Left lung (tissue), 14 donors: ENCODE measurements at places on chromosomes 1 and 21. TPM values are rescaled to one million over a fixed set of nuclear protein-coding genes. Genes with fewer than 3 reads are reported as not detected.

DNA sequence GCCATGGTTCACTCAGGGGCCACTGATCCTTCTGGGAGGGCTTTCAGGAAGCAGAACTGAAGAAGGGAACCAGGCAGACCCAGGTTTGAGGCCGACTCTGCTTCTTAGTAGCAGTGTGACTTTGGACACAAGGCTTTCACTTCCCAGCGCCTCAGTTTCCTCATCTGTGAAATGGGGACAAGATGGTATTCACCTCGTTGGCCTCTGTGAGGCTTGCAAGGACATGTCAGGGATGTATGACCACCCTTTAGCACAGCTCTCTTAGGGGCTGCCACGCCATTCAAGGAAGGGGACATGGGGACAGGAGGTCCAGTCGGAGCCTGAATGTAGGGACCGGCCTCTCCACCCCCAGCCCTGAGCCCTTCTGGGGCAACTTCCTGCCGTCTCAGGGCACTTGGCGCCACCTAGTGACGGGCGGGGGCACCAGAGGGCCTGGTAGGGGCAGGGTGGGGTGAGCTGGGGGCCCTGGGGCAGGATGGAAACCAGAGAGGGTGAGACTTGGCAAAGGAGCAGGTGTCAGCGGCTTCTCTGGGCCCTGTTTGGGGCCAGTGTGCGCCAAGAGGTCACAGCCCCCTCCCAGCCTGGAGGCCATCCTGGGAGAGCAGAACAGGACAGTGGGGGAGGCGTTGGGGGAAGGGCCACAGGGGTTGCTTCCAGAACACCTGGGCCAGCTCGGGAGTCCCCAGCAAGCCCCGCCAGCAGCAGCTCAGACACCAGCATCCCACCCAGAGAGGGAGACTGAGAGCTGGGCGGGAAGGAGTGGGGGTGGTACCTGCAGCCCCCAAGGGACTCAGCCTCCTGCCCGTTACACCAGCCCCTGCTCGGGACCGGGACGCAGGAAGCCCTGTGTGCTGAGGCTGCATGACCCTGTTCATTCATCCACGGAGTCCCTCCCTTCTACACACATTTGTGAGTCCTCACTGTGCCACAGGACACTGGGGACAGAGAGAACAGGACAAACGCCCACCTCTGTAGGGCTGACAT lies 102.5 kb upstream of the TARDBP start:
- no peak for DNase-seq

DNA sequence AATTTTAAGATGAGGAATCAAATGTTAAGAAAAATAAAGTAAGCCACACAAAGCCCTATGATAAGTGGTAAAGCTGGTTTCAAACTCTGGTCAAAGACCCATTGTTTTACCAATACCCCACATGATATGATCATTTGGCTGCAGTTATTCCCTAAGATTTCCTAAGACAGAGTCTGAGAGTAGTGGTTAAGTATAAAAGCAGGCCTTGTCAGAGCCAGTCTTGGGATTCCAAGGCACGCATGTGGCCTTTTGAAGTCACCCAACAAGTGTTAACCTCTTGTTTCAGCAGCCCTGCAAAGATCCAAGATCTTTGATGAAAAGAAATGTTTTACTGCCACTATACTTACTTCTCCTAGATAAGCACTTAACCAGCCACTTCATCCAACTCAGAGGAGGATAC lies 159.2 kb downstream of the SIPA1L2 start:
- no peak for DNase-seq

- DNase-seq = no peak
Measured at GRCh38 chr1:225329041-225329440, 98.8 kb downstream of the LBR start.

- no peak for DNase-seq
Measured at GRCh38 chr1:203524152-203524551, 30.2 kb downstream of the OPTC start.

GRCh38 chr1:16006010-16006409 lies 2.0 kb downstream of the SRARP start:
- DNase-seq = no peak

GRCh38 chr1:85258536-85259117 lies 835 bp downstream of the C1orf52 start:
- no peak for DNase-seq

- no peak for DNase-seq
Measured at GRCh38 chr1:224106568-224107281, 7.2 kb upstream of the FBXO28 start.

DNA sequence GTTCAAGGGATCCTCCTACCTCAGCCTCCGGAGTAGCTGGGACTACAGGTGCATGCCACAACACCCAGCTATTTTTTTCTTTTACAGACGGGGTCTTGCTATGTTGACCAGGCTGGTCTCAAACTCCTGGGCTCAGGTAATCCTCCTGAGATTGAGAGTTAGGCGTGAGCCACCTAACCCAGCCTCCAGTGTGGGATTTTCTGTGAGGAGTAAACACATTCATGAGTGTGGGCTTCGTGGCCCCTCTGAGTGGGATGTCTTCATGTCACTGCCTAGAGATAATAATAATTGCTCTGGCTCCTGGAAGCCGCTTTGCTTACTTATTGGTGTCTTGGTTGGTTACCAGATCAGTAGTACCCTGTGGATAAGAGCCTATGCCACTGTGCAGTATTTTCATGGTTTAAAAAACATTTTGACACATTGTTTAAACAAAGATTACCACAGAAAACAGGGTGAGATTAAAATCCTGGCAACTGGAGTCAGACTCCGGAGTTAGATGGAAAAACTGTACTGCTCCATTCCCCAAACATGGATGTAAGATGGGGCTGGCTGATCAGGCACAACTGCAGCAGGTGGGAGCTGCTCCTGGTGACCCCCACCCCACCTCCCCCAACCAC lies 159.1 kb upstream of the RAB4A start:
- DNase-seq = peak; percentile 24

GRCh38 chr1:151967091-151967490 lies 26.6 kb downstream of the S100A10 start:
- no peak for DNase-seq

DNA sequence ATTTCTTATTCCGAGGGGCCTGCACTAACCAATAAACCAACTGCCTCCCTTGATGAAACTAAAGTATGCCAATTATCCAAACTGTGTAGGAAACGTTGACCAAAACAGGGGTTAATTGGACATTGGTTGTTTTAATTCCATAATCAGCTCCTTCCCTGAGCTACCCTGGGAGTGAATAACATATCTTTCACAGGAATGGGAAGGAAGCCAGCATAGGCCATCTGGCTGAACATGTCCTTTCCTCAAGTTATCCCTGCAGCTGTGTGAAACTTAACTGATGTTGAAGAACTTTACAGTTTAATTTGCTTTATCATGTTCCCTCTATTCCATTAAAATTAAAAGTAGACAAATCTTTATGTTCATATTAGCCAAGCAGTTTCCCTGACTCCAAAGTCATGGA lies 75.4 kb downstream of the NRIP1 start:
- peak; percentile 23 for DNase-seq

- DNase-seq = no peak
Measured at GRCh38 chr1:243710467-243710866, 139.6 kb downstream of the AKT3 start.

DNA sequence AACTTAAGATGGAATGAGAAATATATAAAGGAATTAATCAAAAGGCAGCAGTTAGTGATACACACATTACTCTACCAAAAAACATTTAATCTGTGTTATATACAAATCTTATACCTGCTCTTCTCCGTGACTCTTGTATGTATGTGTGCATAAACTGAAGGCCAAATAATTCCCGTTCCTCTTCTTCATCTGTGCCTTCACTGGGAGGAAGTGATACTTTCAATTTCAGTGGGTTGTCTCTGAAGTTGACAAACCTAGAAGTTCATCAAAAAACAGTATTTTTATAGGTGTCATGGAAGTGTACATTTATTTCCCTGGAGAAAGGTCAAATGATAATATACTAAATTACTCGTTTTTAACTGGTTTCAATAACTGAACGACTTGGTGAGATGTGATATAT lies 19.3 kb downstream of the TRMT13 start:
- DNase-seq = no peak

DNA sequence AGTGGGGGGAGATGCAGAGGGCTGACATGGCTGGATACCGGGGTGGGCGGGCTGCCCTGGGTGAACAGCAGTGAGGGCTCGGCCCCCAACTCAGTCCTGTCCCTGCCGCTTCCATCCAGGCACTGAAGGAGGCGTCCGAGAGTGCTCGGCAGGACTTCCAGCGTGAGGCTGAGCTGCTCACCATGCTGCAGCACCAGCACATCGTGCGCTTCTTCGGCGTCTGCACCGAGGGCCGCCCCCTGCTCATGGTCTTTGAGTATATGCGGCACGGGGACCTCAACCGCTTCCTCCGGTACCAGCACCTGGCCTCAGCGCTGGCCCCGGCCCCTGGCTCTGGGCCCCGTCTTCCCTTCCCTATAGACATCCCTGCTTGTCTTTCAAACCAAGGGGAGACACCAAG lies 15.6 kb downstream of the NTRK1 start:
- DNase-seq = no peak

GRCh38 chr1:178470411-178470960 lies 26.3 kb downstream of the CLEC20A start:
- no peak for DNase-seq

DNA sequence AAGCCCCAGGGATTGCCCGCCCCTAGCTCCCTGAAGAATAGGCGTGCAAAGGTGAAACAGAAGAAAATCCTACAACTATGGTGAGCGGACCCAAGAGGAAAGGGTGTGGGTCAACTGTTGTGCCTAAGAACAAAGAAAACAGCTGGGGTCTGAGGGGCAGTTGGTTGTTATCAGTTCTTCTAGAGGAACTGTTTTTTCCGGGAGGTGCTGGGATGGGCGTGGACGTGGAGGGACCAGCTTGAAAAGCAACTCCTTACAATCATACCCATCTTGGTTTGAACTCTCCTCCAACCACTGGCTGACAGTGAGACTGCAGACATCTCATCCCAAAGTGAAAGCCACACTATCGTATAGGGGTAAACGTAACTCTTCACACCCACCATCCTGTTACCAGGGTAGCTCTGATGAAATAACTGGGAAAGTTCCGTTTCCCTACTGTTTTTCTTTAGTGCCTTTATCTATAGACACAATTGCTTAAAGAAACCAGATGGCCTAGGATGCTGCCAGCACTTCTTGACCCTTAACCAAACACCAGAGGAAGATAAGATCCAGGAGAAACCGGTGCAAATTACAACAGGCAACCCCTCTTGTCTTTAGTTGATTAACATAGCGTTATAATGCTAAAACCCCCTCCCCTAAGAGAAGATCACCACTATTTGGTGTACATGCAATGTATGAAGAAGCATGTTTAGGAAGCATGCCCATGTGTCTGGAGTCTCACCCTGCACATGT lies 25.6 kb upstream of the FAM89A start:
- no peak for DNase-seq

Gene UBL4B
- polyA plus RNA-seq = not detected

Gene SV2A
- polyA plus RNA-seq = 6.8 TPM

Gene SLAMF7
- polyA plus RNA-seq = 1.4 TPM

Gene ARHGAP30
- 4.2 TPM for polyA plus RNA-seq

Gene OR2L3
- polyA plus RNA-seq = not detected

Gene FBLIM1
- polyA plus RNA-seq = 90.0 TPM

Gene RUNX3
- 1.3 TPM for polyA plus RNA-seq

Gene TTC3
- polyA plus RNA-seq = 186 TPM
